ENCODE measurements at places on chromosomes 3 and 15.

GRCh38 chr3:30012941-30013543 is 593.4 kb upstream of the TGFBR2 start:
- DNase-seq: no peak

DNA sequence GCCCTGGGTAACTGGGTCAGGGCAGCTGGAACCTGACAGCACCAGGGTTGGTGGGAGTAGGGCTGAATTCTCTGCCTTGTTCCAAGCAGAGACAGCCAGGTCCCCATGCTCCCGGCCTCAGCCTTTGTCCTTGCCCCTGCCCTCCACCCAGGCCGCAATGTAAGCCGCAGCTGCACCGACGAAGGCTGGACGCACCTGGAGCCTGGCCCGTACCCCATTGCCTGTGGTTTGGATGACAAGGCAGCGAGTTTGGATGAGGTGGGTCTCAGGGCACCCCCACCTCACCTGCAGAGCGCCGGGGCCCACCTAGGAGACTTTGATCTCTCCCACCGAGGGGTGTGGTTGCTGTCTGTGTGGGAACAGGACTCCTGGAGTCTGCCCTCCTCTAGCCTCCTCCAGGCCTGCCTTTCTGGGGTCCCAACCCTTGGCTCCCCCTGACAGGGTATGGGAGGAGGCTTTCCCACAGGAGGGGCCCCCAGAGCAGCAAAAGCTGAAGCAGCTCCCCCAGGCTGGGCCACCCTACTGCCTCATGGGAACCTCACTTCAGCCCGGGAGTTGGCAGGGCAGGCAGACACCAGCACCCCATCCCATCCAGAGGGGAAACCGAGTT is 23.4 kb downstream of the VIPR1 start:
- no peak for DNase-seq

DNA sequence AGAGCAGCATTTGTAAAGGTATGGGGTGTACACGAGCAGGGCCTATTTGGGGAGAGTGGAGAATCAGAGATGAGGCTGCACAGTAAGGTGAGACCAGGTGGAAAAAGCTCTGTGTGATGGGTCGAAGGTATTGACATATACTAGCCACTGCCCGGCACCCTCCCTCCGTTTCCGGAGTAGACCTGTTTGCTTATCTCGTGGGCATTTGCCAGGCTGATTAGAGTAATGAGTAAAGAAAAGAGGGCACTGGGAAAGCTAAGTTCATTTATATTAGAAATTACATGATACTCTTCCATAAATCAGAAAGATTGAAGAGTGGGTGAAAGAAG is 46.2 kb upstream of the ATG7 start:
- DNase-seq: no peak

GRCh38 chr3:83193526-83193925 is 1432.1 kb upstream of the GBE1 start:
- DNase-seq: no peak

DNA sequence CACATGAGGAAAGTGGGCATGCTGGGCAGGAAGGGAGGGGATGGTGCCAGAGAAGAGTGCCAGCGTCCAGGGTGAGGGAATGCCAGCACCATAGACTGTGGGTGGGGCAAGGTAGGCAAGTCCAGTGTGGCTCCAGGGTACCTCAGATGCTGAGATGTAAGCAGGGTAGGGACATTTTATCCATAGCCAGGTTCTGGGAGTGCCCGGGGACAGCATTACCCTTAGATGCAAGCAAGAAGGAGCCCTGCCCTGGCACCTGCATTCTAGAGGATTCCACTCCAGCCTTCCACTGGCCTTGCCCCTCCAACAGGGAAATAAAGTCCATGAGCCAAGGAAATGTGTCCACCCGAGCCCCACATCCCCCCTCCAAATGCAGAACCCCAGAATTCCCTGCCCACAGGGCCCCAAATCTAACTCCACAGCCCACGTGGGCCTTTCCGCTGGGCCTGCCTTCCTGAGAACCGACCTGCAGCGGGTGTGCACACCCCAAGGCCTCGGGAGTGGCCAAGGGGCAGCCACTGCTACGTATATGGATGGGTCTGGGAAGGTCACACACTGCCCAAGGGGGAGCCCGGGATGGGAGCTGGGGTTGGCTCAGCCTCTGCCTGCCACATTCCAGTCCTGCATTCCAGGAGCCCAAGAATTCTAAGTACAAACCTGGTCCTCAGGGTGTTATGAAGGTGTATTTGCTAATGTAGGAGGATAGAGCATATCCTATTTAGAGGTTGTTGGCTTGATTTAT is 20.3 kb upstream of the CYP11A1 start:
- no peak for DNase-seq

DNA sequence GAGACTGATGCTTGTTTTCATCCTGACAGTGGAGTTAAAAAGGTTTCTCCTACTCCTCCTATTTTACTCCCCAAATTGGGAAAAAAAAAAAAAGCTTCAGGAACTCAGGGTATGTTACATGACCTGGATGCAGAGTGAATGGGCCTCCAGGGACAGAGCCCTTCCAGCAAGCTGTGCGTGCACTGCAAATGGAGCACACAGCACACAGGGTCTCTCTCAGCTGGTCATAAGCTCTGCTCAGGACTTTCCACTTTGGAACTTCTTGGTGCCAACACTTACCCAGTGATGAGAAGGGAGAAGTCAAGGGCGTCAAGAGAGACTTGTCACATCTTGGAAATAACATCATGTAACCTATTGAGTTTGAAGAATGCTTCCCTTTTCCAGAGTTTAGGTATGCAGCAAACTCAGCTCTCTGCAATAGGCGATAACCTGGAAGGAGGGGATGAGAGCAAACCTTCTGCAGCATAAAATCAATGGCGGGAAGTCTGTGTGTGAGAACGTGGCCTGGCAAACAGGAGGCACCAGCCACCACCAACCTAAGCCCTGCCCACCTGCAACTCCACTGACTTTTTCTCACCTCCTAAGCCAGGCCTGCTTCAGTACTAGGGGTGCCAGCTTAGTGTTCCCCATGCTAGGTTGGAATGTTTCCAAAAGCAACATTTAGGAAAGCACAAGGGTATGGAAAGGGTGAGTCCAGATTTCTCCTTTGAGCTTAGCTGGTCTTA is 39.8 kb downstream of the MYZAP start:
- no peak for DNase-seq

Measured in AG04449 (cell line).